IPS DF 6.9 (cell line): ENCODE measurements at places on chromosomes 2 and 18.

- DNase-seq: no peak
Measured at GRCh38 chr2:170925923-170926322, 3.1 kb upstream of the GORASP2 start.

DNA sequence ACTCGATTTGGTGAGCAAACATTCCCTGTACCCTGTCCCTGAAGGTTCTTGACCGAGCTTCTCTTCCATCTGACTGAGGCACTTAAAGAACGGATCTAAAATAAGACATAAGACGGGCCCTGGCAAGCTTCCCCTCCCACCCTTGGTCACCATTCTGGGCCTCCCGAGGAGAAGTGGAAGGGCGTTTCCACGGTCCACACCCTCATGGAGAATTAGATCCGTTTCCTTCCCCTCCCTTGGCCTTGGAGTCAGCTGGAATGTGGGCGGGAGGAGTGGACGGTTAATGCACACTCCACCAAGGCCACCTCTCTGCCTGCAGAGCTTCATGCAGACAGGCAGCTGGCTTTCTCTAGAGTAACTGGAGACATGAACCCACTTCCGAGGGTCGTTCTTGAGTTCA is 257.3 kb upstream of the APCDD1 start:
- no peak for DNase-seq

- no peak for DNase-seq
Measured at GRCh38 chr2:121346859-121347258, 61.9 kb upstream of the TFCP2L1 start.

GRCh38 chr18:29629493-29630036 is 1413.0 kb downstream of the DSC3 start:
- no peak for DNase-seq

GRCh38 chr18:37754141-37754540 is 188.5 kb upstream of the CELF4 start:
- no peak for DNase-seq

DNA sequence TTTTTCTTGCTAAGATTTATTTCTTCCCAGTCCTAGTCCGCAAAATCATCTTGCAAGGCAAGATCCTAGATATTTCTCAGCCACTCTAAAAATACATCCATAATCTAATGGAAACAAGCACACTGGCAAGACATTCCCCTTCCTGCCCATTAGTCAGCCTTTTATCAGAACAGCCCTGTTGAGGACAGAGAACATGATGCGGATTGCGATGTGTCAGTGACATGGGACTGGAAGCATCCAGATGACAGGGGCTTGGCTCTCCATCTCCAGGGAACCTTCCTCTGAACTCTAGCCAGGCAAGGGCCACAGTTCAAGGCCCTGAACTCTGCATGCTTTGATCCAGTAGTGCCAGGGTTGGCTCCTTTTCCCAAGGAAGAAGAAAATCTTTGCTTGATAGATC is 70.0 kb downstream of the VSNL1 start:
- DNase-seq: no peak

DNA sequence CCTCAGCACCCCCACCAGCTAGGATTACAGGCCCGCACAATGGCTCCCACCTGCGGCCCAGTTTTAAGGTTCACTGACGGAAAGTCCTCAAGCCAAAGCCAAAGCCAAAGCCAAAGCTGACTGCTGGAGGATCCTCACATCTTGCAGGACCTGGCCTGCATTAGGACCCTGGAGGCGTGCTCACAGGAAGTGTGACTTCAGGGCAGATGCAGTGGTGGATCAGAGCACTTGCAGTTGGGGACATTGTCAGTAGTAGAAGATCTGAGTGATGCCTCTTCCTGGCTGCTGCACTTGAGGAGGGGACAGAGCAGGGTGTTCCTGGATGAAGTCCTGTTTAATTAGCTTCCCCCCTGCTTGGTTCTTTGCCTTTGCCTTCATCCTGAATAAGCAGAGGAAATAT is 69.0 kb upstream of the ALPP start:
- DNase-seq: no peak

- no peak for DNase-seq
Measured at GRCh38 chr18:52150050-52150449, 189.9 kb upstream of the DCC start.

DNA sequence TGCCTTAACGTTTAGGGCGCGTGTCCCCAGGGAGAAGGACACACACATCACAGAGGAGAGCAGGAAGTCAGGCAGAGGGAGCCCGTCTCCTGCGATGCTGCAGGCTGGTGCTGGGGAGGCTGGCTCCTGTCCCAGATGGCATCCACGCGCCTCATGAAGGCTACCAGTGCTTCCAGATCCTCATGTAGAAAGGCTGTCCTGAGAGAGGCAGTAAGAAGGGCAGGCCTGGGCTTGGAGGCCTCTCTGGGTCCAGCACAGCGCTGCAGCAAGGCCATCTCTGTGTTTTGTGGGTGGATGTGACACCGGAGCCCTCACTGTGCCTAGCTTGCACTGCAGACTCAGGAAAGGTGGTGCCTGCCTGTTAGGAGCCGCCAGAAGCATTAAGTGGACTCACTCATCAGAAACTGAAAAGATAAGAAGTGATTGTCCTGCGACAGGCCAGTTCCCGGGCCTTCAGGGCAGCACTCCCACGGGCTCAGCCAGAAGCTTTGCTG is 62.7 kb downstream of the FAM168B start:
- DNase-seq: no peak

DNA sequence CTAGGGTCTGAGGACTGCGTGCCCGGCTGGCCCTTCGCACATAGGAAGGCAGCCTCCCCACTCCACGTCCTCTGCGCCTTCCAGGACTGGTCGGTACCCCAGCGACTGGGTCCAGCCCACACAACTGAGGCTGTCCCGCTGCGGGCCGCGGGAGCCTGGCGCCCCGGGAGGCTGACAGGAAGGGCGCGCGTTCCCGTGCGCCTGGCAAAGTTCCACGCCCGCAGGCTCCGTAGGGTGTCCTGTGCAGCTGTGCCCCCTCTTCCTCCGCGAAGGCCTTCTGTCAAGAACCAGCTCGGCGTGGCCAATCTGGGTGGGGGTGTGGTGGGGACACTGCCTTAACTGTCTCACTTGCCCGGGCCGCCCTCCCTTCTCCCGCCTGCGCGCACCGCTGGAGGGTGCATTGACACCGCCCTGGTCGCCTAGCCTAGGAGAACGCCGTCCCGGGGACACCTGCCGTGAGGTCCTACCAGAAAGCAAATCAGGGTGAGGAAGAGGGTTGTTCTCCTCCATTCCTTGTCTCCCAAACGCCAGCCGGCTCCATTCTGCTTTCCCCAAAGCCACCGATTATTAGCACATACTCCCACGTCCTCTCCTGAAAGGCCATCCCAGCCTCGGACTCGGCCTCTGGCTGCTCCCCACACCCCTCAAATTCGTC is 618 bp upstream of the LYPD1 start:
- no peak for DNase-seq

DNA sequence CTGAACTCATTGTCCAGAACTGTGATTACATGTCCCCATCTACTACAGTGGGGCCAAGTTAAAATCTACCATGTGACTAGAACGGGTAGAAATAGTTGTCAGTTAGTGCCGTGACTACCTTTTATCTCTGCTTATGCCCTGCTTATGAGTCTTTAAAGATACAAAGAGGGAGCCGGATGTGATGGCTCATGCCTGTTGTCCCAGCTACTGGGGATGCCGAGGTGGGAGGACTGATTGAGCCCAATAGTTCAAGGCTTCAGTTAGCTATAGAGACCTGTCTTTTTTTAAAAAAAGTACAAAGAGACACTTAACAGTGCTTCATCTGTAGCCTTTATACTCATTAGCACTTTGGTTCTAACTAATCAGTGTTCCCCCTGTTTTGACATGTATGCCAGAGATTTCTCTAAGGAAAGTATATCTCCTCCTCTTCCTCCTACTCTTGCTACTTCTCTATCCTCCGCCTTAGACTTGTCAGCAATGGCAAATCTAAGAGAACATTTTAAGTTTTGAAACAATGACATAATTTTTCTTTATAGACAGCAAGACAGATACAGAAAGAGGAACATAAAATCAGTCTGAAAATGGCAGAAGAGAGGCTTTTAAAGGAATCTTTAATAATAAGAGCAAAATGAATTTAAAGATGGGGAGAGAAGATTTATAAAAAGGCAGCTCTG is 45.0 kb downstream of the NBEAL1 start:
- DNase-seq: no peak

- no peak for DNase-seq
Measured at GRCh38 chr18:49537232-49537896, 24.5 kb upstream of the LIPG start.

- no peak for DNase-seq
Measured at GRCh38 chr2:206481056-206481455, 37.7 kb downstream of the ADAM23 start.

GRCh38 chr18:56112013-56112749 is 524.2 kb upstream of the TCF4 start:
- no peak for DNase-seq

DNA sequence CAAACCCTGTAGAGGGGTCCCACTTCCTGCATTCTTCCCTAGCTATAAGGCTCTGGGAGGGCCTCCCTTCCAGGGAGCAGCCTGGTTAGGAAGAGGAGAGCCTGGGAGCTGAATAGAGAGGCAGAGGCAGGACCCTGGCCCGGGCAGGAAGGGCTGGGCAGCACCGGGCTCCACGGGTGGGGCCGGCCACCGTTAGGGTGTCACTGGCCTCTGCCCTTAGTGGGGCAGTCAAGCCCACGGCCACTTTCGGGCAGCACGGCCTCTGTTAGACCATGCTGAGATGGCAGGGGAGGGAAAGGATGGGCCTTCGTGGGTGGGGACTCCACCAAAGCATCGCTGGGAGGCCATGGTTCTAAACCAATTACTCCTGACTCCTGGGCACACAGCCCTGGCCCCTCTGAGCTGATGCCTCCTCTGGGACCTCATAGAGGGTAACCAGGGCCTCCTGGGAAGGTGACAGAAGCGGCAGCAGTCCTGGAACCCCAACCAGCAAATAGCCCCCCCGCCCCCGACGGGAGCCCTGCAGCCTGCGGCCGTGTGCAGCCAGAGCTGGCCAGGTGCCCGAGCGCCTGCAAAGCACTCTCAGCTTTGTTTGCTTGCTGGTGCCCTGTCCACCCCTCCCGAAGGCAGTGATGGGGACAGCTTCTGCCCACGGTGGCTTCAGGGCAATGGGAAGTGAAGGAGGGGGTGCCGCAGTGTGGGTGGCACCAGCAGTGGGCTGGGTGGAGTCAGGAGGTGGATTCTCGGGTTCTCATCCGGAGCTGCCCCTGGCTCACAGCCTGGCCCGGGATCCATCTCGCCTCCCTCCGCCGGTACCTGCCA is 16.3 kb upstream of the HPCAL1 start:
- no peak for DNase-seq

DNA sequence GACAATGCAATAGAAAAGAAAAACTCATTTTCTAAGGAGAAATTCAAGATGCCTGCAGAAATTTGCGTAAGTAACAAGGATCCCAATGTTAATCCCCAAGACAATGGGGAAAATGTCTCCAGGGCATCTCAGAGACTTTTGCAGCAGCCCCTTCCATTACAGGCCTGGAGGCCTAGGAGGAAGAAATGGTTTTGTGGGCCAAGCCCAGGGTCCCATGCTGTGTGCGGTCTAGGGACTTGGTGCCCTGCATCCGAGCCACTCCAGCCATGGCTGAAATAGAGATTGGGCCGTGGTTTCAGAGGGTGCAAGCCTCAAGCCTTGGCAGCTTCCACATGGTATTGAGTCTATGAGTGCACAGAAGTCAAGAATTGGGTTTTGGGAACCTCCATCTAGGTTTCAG is 103.9 kb upstream of the ACVR1 start:
- no peak for DNase-seq

DNA sequence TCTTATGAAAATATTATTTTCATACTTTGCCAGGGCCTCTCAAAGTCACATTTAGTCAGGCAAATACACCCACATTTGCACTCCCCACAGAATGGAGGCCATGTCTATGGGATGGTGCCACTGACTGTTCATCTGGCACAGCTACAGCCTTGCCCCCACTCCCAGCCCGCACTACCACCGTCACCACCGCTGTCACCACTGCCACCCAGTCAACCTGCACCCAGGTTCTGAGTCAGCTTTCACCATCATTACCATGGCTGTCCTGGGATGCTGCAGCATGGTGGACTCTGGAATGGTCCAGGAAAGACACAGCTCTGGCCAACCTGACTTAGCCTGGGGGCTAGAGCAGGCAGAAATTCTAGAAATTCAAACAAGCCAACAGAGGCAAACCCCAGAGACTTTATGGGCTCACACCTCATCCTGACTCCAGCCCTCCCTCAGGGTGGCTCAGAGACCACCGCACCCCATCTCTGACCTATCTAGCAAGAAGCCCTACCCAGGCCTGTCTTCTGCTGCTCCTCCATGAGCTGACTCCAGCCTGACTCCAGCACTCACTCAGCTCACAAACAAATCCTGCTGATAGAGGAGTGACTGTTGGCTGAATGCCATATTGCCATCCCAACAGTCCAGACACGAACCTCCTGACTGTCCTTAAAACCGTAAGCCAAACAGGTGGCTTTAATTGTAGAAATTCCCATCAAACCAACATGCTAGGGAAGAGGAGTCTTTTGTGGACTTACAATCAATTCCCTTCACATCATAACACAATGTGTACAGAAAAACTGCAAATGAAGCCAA is 28.0 kb downstream of the DNER start:
- DNase-seq: no peak

DNA sequence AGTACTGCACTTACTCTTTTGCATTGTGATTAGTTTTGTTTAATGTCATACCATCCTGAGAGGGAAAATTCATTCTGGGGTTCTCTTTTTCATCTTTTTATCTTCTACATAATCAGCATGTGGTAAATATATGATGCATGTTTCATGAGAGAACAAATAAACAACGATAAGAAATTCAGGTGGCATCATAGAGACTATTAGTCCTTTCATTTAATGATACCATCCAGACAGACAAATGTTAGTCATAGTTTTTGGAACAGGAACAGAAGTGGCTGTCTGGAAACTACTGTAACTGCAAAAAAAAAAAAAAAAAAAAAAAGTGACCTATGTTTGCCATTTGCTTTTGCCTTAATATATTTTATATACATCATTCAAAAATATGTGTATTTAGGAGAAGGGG is 761.0 kb downstream of the EPHA4 start:
- no peak for DNase-seq

GRCh38 chr2:45052388-45052928 is 43.2 kb upstream of the SIX2 start:
- DNase-seq: no peak

DNA sequence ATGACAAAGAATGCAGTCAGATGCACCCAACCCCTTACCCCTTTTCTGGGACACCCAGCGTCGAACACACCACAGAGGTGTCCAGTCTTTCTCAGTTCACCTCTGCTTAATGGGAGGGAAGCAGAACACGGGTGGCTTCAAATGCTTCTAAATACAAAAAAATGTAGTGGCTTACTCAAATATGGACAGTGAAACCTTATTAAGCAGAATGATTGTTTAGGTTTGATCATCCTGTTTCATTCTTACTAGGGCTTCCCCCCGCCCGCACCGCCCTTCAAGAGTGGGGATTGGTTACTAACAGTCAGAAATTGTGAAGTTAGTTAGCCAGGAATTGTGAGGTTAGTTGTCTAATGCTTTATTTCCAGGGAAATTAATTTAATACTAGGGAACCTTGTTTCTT is 21.6 kb downstream of the ATG16L1 start:
- DNase-seq: no peak

- no peak for DNase-seq
Measured at GRCh38 chr2:158783923-158784322, 11.2 kb upstream of the DAPL1 start.

GRCh38 chr18:58699551-58699950 is 28.3 kb downstream of the MALT1 start:
- no peak for DNase-seq
